NCI-H1092 treated with DMSO at 0.1 percent for 48 hours (cell line): ENCODE measurements at places on chromosomes 1 and 21.

- DNase-seq, result no peak
Measured at GRCh38 chr1:170354690-170355089, 177.3 kb upstream of the GORAB start.

DNA sequence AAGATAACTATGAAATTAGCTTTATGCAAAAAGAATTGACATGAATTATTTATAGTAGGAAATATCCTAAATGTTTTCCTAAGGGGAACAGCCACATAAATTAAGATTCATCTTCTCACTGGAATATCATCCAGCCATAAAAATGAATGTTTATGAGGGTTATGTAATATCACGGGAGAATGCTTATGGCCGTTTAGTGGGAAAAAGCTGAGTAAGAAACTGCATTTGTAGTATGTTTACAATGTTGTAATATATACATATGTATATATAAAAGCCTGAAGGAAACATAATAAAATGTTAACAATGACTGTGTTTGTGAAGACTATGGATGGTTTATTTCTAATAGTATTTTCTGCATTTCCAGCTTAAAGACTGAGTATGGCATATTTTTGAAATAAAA lies 152.3 kb upstream of the DNAH14 start:
- no peak for DNase-seq

DNA sequence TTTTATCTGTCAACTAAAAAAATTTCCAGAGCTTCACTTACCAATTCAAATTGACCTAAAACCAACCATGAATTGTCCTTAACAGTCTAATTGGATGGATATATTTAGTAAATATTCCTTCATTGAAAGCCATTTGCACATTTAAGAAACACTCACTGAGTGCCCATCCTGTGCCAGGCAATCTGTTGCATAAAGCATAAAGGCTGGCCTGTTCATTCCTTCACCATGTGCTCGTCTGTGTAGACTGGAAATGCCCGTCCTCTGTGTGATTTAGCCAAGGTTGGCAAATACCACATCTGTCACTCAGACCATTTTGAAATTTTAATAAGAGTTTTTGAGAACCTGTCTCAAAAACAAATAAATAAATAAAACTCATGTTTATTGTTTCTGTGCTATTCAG lies 57.1 kb downstream of the ZNF684 start:
- DNase-seq, result no peak

DNA sequence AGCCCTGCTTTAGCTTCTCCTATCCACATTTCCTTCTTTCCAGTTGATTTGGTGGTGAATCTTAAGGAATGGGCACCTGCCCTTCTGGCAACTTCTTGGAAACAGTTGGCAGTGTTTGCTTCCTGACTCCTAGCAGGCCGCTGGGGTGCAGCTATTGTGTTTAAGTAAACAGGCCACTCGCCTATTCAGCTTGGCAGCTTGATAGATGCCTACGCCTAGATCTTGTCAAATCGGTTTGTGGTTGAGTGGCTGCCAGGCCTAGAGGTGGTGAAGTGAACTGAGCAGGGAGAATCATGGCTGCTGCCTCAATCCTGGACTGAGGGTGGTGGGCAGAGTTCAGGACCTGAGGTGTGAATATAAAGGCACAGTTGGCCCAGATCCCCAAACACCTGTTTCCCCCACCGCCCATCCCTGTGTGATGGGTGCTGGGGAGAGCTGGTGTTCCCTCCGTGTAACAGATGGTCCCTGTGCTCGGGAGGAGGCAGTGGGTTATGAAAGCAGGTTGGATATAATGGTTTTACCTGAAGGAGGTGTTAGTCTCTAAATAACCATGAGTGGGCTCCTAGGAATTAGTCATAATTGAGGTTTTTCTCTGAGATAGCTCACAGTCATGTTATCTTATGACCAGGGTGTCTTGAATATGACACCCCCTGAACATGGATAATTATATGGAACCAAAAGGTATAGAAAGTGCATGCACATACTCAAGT lies 940 bp upstream of the PLA2G2C start:
- DNase-seq, result peak; percentile 32

- no peak for DNase-seq
Measured at GRCh38 chr1:185311589-185312225, 5.3 kb downstream of the IVNS1ABP start.

GRCh38 chr1:43304314-43304681 lies 3.5 kb downstream of the TIE1 start:
- no peak for DNase-seq
